ENCODE measurements at places on chromosomes 11 and 22.

GRCh38 chr22:35766654-35767580, 49.2 kb downstream of the APOL5 start:
- no peak for DNase-seq

GRCh38 chr11:12402025-12402424, 24.7 kb downstream of the PARVA start:
- no peak for DNase-seq

DNA sequence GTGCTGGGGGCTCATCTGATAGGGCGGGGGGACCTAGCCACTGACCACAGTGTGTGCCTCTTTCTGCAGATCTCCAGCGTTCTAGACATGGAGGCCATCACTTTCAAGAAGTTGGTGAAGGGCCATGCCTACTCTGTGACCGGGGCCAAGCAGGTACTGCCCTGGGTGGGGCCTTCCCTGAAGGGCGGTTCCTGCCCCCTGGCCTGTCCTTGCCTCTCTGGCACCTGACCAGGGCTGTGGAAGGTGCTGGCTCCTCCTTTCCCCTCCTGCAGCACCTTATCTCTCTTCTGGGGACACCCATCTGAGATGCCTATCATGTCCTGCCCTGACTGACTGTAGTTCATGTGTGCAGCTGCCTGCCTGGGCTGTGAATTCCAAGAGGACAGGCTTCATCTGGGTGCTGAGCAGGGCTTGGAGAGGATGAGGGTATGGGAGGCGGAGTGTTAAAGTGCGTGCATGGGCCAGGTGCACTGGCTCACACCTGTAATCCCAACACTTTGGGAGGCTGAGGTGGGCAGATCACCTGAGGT, 5.5 kb downstream of the CAPN1 start:
- no peak for DNase-seq

- DNase-seq: peak; percentile 78
Observed at GRCh38 chr22:36977401-36977861, 41.8 kb downstream of the TST start.

DNA sequence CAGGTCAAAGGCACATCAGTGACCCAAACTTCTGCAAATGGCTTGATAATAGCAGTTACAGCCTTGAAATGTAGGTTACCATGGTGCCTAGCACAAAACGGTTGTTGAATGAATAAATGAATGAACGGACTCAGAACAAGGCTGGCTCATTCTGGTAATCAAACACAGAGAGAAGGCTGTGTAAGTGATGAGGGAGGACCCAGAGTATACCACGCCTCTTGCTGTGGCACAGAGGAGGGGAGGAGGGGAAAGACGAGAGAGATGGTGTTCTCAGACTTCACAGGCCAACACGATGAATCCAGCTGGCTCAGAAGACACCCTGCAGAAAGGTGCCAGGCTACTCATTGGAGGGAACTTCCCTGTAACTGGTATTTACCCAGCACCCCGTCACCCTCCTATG, 38.3 kb downstream of the PC start:
- no peak for DNase-seq

DNA sequence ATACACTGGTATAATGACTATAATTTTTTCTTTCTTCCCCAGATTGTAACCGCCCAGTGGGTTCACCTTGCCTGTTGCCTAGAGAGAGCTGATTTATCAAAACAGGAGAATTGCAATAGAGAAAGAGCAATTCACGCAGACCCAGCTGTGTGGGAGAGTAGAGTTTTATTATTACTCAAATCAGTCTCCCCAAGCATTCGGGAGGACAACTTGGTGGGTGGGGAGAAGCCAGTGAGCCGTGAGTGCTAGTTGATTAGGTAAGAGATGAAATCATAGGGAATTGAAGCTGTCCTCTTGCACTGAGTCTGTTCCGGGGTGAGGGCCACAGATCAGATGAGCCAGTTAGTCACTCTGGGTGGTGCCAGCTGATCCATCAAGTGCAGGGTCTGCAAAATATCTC, 73.2 kb downstream of the SLC35F2 start:
- no peak for DNase-seq

DNA sequence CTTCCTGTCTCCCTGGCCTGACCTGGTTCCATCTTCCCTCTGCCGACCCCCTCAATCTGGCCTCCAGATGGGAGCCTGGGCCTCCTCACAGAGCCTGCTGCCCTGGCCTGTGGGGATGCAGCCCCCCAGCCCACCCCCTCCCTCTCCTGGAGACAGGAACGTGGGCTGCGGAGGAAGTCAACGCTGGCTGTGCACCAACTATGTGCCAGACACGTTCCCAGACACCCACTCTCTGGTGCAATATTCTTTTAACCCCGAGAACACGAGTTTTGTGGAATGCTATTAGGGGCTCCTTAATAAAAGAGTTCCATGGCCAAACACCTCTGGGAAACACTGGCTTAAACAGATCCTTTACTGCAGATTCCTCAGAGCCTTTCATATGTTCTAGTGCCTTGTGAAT, 15.9 kb downstream of the WNT11 start:
- no peak for DNase-seq

- no peak for DNase-seq
Observed at GRCh38 chr22:45884201-45885062, 92.5 kb downstream of the WNT7B start.

DNA sequence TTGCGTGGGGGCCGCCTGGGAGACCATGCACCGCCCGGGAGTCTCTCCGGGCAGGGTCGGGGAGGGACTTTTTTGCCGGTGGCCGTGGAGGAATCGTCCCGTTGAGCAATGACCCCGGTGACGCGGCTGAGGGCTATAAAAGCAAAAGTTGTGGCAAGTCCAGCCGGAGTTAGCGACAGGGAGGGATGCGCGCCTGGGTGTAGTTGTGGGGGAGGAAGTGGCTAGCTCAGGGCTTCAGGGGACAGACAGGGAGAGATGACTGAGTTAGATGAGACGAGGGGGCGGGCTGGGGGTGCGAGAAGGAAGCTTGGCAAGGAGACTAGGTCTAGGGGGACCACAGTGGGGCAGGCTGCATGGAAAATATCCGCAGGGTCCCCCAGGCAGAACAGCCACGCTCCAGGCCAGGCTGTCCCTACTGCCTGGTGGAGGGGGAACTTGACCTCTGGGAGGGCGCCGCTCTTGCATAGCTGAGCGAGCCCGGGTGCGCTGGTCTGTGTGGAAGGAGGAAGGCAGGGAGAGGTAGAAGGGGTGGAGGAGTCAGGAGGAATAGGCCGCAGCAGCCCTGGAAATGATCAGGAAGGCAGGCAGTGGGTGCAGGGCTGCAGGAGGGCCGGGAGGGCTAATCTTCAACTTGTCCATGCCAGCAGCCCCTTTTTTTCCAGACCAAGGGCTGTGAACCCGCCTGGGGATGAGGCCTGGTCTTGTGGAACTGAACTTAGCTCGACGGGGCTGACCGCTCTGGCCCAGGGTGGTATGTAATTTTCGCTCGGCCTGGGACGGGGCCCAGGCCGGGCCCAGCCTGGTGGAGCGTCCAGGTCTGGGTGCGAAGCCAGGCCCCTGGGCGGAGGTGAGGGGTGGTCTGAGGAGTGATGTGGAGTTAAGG, at the start of gene NEAT1:
Gene NEAT1, plus strand, starts transcription at position 166 of the 883 bp plus-strand sequence.
- peak; percentile 97 for DNase-seq

DNA sequence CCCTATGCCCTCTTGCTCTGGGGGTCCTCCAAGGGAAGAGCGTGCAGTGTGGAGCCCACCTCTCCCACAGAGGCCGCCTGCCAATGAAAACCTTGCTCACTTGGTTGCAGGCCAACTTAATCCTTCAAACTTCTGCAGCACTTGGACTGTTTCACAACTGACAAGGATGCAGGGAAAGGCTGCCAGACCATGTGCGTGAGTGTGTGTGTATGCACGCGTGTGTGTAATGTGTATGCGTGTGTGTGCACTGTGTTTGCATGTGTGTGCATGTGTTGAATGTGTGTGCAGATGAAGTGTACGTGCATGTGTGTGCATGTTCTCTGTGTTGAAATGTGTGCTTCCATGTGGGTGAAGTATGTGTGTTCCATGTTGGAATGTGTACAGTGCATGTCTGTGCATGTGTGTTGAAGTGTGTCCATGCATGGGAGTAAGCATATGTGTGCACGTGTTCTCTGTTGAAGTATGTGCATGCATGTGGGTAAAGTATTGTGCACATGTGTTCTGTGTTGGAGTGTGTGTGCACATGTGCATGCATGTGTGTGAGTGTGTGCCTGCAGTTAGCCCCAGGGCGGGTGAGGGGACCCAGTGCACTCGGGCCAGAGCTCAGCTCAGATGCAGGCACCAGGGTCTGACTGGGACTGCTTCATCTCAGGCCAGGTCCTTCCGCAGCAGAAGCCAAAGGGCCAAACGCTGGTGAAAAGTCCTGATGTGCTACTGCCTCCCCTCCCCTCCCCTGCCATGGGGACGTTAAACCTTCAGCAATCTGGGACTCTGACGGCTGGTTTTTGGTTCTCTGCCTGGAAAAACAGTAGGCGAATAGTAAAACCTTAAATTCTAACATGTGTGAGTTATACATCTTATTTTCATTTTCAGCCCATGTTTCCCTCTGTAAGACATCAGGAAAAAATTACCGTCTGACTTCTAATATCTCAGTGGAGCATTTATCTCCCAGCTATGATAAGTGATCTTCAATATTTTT, 72.0 kb downstream of the FLI1 start:
- DNase-seq: no peak

DNA sequence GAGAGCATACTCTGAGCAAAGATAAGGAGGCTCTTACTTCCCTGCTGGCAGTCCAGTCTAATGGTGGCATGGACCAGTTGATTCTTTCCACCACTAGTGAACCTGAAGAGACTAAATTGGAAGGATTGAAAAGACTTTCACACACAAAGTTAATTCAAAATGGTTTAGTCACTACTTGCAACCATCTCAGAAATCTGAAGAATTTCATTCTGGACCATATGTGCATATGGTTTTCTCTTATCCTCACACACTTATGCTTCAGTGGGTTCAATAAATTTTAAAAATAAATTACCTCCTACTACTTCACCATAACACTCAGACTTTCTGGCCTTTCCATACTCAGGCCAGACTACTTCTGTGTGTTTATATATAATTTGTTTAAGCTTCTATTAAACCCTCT, 44.7 kb downstream of the CADM1 start:
- no peak for DNase-seq

DNA sequence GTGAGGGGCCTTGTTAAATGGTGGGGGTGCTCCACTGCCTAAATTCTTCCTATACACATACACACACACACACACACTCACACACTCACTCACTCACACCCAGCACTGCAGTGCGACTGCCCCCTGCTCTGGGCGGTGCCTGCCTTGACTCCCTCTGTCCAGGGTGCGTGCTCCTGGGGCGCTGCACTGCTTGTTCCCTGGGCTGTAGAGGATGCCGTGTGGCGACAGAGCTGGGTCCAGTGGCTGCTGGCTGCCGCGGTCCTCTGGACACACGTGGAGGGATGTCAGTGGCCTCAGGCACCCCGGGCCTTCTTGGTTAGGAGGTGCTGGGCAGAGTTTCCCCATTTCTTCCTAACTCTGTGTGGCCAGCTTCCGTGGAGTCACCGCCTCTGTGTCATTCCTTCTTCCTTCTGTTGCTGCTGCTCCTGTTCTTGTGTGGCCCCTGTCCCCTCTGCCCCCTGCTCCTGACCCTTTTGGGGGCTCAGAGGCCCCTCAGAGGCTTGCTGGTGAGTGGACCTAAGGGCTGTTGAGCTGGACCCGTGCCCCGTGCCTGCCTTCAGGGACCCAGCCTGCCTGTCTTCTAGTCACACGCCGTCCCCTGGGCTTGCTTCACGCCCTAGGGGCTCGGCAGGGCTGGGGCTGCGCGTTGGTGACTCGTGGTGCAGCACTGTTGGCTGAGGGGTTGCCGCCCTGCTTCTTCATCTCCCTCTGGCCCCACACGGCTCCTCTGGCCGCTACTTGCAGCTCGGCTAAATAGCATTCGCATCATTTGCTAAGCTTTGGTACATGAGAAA, 147.0 kb downstream of the TBC1D22A start:
- DNase-seq: no peak

- DNase-seq: no peak
Observed at GRCh38 chr11:78319453-78319955, 98.1 kb downstream of the GAB2 start.

DNA sequence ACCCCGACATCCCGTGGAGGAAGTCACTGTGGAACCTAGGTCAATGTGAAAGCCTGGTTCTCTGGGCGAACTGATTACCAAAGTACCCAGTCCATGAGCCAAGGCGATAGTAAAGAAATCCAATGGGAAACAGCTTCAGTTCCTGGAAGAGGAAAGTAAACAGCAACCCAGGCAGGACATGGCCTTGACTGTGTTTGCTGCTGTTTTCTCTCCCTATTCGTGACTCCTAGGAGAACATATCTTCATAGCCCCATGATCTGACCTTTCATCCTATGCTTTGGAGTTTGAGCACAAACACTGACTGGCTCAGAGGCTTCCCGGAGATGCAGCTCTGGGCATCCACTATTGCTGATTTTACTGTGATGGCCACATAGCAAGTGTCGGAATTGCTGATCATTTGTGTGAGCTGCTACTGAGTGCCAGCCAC, 45.1 kb downstream of the LRFN4 start:
- no peak for DNase-seq

GRCh38 chr11:44551456-44552139, 13.9 kb upstream of the CD82 start:
- DNase-seq: no peak

GRCh38 chr11:74770456-74770855, 21.8 kb downstream of the RNF169 start:
- no peak for DNase-seq

DNA sequence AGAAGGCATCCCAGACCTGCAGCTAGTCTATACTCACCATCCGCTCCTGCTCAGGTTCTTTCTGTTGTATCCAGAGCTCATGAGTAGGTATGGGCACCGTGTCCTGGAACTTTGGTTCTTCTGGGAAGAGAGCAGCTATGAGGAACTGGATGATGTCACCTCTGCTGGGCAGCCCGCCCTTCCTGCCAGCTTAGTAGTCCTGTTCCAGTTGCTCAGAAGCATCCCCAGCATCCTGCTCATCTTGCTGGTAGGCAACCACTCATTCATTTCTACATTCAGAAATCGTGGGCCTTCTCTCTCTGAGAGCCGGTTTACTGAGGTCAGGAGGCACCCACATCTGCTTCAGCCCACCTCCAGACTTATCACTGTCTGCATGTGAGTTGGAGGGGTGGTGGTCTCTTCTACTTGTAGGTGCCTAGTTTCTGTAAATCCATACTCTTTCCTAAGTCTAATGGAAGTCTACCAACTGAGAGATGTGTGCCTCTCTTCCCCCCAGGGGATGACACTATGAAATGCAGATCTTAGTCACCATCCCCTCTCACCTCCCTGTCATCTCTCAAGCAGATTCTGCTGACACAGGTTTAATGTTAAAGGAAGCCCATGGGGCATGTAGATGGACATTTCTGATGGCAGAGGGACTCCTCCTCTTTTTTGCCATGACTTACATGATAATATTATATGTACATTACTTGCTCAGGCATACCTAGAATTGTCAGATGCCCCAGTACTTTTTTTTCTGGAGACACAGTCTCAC, 29.6 kb upstream of the CCDC134 start:
- no peak for DNase-seq

DNA sequence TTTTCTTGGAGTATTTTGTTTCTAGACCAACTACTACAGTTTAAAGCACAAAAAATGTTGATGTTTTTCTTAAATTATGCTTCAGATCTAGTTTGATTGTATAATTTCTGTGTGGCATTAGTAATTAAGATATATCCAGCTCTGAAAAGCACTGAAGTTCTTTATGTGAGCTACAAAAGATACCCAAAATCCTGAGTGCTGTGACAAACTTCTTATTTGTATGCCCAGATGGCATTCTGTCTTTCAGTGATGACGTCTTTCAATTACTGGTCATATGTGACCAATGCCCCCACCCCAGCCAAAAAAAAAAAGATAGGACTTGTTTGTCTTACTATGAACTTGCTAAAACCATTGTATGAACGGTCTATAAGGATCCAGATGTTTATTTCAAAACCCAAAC, 51.3 kb downstream of the BIRC2 start:
- DNase-seq: no peak

All from CD4-positive, alpha-beta T cell treated with Interleukin-2 at 100 ng/mL for 4 hours (primary cell).